ENCODE measurements at places on chromosomes 11 and 22.

DNA sequence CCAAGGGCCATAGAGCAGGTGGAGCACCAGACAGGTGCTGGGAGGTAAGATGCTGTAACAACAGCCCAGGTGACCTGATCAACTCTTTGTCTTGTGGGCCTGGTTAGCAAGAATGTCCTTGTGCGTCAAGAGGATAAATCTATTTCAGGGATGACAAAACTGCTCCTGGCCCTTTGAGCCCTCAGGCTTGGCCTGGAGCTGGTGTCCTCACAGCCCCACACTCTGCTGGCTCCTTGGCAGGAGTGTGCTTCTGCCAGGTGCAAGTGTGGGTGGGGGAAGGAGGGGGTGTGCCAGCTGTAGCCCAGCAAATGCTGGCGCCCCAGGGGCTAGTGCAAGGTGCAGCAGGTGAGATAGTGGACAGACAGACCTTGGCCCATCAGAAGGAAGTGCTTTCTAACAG lies 19.5 kb downstream of the AMPD3 start:
- DNase-seq, result no peak

GRCh38 chr11:65716302-65716701 lies 4.2 kb downstream of the KAT5 start:
- no peak for DNase-seq

- DNase-seq, result no peak
Measured at GRCh38 chr11:1054143-1055108, 17.9 kb upstream of the MUC6 start.

DNA sequence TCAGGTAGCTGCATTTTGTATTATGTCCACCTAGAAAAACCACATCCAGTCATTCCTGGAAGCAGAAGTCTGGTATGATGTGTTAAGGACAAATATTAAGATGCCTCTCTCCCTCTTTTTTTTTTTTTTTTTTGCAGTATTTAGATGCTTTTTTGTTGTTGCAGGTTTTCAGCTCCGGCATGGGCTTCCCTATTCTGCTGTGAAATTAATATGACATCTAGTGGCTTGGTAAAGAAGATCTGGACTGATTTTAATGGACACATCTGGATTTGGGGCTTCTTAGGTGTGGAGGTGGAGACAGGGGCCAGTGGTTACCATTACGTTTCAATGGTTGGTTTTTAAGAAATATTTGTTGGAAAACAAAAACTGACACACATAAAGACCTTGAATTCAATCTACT lies 47.5 kb upstream of the RASSF10 start:
- no peak for DNase-seq

DNA sequence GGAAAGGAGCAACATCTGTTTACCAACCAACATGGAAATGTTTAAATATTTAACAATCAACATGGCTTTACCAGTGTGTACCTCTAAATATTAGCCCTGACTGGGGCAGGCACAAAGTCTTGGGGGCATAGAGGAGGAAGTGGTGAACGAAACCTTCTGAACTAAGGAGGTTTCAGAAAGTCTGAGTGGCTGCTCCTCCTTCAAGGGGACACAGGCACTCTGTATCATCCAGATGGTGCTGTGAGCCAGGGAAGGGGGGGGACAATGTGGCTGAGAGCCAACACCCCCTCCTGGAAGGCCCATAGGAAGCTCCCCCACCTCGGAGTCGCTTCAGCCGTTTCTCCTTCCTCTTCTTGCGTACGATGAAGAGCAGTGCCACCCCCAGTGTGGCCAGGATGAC lies 107.7 kb downstream of the CEP164 start:
- DNase-seq, result no peak

- no peak for DNase-seq
Measured at GRCh38 chr11:61147791-61148620, 13.2 kb downstream of the VPS37C start.

GRCh38 chr11:112941104-112941503 lies 20.1 kb upstream of the NCAM1 start:
- no peak for DNase-seq

- no peak for DNase-seq
Measured at GRCh38 chr11:93498641-93499040, 44.5 kb downstream of the SMCO4 start.

DNA sequence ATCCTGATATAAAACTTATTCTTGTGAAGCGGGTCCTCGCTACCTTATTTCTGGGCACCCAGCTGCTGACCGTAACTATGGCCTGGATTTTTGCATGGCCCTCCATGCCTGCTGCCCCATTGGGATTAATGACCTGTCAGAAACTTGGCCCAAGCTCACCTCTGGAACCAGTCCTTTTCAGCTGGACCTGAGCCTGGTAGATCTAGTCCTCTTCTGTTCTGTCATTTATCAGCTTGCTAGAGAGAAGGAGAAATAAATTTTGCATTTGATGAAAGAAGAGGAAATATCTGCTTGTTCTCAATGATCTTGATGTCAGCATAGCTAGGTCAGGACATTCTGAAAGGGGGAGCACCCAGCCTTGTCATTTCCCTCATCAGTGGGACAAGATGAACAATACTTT lies 387.8 kb upstream of the LARGE1 start:
- DNase-seq, result no peak

- DNase-seq, result no peak
Measured at GRCh38 chr22:29470159-29470855, 9.7 kb upstream of the NEFH start.

GRCh38 chr11:128500493-128500892 lies 86.9 kb downstream of the ETS1 start:
- DNase-seq, result no peak

GRCh38 chr22:39559456-39560105 lies 11.0 kb upstream of the CACNA1I start:
- no peak for DNase-seq

Measured in cortex of kidney (tissue), 1 donor.